HTR-8/SVneo (cell line): ENCODE measurements at places on chromosomes 3 and 15.

GRCh38 chr3:40524222-40524567 lies 565 bp upstream of the ZNF621 start:
- no peak for DNase-seq

DNA sequence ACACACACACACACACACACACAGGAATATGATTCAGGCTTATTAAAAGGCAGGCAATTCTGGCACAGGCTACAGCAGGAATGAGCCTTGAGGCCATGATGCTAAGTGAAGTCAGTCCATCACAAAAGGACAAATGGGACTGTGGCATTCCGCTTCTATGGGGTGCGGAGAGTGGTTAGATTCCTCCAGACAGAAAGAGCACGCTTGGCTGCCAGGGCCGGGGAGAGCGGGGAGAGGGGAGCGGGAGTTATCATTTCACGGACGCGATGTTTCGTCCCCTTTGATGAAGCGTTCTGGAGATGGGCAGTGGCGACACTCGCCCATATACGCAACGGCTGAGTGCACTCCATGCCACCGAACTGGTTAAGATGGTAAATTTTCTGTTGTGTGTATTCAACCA lies 58.5 kb upstream of the FAM174B start:
- DNase-seq, result peak; percentile 23

- peak; percentile 61 for DNase-seq
Observed at GRCh38 chr15:83287541-83288027, 3.1 kb upstream of the BNC1 start.

DNA sequence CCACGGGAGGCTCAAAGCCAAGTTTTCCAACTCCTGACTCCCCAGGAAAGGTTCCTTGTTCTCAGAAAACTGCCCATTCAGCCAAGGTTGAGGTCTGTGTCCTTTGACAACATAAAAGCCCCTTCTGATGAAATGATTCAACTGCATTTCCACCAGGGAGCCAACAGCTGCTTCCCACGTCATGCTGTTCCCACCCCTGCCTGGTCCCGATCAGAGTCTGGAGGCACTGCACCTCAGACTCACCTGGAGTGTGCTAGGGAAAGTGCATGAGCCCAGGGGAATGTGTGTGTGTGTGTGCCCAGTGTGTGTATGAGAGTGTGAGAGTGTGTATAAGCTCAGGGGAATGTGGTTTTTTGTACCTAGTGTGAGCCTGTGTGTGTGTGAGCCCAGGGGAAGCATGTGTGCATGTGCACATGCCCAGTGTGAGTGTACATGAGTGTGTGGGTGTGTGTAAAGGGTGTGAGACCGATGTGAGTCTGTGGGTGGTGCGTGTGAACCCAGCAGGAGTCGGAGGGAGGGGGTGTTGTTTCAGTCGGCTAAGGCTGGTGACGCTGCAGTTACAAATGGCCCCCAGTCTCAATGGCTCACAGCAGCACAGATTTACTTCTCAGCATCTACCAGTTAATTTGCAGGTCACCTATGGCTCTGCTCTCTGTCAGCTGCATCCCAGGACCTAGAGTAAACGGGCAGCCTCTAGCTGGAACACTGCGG lies 20.3 kb upstream of the SLC6A1 start:
- no peak for DNase-seq

GRCh38 chr15:29859973-29860715 lies 37.9 kb upstream of the TJP1 start:
- DNase-seq, result no peak

DNA sequence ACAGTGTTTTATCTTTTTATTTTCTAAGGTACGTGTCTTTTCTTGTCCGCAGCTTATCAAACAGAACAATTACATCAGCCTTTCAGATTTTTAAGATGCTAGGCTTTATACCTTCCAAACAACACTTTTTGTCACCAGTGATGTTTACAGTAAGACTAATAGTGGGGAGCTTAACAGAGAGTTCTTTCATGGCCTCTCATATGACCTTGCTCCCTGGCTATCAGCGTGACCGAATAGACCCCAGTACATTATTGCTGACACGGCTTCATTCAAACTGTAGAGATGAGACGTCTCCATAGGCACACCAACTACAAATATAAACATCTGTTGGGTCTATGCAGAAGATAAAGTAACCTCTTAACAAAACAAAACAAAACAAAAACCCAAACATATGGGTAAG lies 477.6 kb upstream of the KCNMB2 start:
- DNase-seq, result no peak

DNA sequence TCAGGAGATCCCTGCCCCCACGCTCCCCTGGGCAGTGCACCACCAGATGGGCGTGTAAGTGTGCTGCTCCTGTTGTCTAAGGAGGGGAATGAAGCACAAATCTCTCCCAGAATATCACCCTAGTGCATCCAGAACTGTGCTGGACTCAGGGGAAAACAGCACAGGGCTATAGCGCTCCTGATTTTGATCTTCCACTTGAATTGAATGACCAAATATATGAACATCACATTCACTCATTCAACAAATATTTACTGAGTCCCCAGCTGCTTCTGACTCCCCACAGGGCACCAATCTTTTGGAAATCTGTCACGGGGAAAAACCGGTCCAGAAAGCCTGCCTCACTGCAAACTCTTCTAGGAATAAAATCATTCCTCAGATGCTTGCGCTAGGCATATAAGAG lies 2.4 kb downstream of the CPLX3 start:
- no peak for DNase-seq

DNA sequence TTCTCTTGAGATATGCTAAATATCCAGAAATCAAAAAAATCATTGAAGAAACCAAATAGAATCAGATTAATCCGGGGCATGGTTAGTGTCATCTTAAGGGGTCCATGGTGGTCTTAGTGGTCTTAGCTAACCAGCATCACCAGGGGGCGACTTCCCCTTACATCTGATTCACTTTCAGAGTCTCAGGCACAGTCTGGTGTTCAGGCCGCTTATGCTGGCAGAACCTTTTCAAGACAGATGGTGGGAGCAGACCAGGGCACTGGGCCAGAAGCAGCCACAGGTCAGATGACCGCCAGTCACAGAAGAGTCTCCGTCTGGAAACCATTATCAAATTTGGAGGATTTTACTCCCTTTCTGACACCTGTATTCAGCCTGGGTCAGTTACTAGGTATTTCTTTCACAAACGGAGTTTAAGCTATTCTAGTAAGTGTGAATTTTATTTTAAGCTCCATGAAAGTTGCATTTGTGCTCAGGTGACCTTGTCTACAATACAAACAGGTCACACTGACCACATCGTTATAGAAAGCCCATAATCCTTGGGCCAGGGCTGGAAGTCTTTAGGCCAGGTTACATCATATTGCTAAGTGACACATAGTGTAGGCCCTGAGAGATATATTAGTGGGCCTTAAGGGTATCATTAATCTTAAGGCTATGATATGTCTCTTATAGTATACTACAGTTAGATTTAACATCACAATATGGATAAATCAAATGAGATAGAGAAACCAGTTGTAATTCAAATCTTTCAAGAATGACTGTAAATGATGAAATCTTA lies 365.5 kb downstream of the GBE1 start:
- no peak for DNase-seq

- DNase-seq, result no peak
Observed at GRCh38 chr3:148582126-148582525, 115.6 kb upstream of the AGTR1 start.

- no peak for DNase-seq
Observed at GRCh38 chr3:66280304-66280703, 59.5 kb downstream of the SLC25A26 start.

- DNase-seq, result no peak
Observed at GRCh38 chr3:14042680-14043079, 82.0 kb downstream of the CHCHD4 start.

DNA sequence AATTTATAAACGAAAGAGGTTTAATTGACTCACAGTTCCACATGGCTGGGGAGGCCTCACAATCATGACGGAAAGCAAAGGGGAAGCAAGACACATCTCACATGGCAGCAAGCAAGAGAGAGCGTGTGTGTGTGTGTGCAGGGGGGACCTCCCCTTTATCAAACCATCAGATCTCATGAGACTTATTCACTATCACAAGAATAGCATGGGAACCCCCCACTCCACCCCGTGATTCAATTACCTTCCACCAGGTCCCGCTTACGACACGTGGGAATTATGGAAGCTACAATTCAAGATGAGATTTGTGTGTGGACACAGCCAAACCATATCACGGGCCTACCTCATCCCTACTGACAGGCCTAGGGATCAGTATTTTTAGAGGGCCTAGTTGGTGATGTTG lies 3.1 kb upstream of the EPHB1 start:
- no peak for DNase-seq

DNA sequence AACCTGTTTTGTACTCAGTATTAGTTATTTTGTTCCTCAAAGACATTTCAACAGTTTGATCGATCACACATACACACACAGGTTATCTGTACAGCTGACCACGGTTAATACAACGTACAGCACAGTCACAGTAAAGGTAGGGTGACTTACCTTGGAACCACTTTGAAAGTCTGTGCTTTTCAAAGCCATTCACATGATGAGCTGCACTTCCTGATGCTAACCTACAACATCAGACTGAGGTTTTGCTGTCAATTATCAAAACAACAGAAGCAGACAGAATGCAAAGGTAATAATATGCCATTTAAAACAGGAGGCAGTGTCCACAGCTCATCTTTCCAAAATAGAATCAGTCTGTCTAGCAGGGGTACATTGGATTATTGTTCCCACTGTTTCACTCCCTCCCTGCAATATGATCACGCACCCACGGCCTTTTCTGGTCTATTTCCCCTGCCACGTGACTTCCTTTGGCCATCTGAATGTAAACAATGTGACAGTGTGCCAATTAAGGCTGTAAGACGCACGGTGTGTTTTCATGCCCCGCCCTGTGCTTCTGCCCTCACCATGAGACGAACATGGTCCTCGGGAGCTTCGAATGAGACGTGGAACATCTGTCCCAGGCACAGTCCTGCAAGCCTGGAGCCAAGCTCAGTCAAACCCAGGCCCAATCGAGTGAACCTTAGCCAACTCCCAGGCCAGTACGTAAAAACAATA lies 102.4 kb downstream of the FMN1 start:
- no peak for DNase-seq

DNA sequence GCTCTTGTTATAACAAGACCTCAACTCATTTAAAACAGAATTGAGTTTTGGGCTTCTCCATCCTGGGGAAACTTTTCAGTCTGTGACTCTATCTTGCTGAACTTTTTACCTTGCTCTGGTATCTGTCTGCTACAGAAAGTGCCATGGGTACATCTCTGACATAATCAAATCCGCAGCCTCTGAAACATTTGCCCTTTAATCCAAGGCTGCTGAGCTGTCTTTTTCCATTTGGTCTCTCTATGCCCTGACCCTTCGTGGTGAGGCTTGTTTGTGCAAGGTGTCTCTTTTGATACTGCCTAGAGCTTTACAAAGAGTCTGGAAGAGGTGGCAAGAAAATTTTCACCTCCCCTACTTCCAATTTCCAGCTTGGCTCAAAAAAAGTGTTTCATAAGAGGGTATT lies 11.3 kb downstream of the TMEM108 start:
- no peak for DNase-seq

GRCh38 chr3:36480911-36481648 lies 100.8 kb downstream of the STAC start:
- no peak for DNase-seq

GRCh38 chr3:134622806-134623365 lies 27.9 kb downstream of the KY start:
- DNase-seq, result no peak

GRCh38 chr3:76646921-76647562 lies 392.9 kb upstream of the ROBO2 start:
- DNase-seq, result no peak

DNA sequence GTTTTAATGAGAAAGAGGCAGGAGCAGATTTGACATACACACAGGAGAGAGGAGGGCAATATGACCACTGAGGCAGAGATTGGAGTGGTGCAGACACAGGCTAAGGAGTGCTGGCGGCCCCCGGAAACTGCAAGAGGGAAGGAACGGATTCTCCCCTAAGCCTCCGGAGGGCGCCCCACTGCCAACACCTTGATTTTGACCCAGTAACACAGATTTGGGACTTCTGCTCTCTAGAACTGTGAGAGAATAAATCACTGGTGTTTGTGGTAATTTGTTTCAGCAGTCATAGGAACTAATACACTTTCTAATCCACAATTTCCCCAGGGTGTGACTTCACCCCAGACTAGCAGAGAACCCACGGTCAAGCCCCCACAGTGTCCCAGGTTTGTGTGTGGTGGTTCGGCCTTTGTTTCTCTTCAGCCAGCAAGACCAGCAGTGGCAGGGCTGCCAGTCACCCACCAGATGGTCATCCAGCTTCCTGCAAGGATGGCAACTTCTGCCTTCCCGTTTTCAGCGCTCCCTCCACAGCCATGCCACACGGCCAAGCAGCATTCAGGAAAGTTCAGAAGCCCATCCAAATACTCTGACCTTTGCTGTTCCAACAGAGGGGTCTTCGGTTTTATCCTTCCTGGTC lies 23.6 kb upstream of the TSPAN3 start:
- DNase-seq, result no peak

DNA sequence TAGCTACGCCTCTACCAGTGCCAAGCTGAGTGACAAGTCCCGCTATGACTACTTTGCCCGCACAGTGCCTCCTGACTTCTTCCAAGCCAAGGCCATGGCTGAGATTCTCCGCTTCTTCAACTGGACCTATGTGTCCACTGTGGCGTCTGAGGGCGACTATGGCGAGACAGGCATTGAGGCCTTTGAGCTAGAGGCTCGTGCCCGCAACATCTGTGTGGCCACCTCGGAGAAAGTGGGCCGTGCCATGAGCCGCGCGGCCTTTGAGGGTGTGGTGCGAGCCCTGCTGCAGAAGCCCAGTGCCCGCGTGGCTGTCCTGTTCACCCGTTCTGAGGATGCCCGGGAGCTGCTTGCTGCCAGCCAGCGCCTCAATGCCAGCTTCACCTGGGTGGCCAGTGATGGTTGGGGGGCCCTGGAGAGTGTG lies 5.7 kb downstream of the GRM2 start:
- DNase-seq, result no peak
